HFFc6 (cell line): ENCODE measurements at places on chromosomes 6 and 20. TPM values are rescaled to one million over a fixed set of nuclear protein-coding genes. Genes with fewer than 3 reads are reported as not detected.

Gene PRR18
- not detected in 3 replicates for total RNA-seq

Gene SLC13A3
- 2.3 to 2.6 TPM (median 2.5 TPM) in 3 replicates for total RNA-seq

Gene DSP
- 36.3 to 65.1 TPM (median 61.2 TPM) in 3 replicates for total RNA-seq

Gene ATXN1
- total RNA-seq: 28.6 to 39.4 TPM (median 32.2 TPM) in 3 replicates

Gene BPIFB1
- not detected in 3 replicates for total RNA-seq
